ENCODE measurements at places on chromosomes 4 and X.

GRCh38 chr4:110062166-110062565, 136.2 kb downstream of the ELOVL6 start:
- DNase-seq, result no peak

GRCh38 chr4:7429601-7430078, 5.1 kb downstream of the PSAPL1 start:
- no peak for DNase-seq

- no peak for DNase-seq
Observed at GRCh38 chr4:122456231-122457116, at the start of gene IL2. IL2 (minus strand) TSS chr4:122456725; CDS start chr4:122456440, 285 bp downstream.

DNA sequence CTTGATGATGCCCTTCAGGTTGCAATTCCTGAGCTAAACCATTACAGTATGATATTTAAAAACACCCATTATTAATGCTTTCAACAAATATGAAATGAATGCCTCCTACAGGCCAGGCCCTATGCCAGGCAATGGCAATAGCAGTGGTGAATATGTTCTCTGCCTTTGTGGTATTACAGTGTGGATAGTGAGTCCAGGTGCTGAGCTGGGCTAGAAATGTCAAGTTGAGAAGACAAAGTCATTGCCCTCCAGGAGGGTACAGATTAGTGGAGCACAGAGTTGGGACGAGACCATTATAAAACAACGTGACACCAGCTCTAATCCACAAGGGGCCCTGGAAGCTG, 81.9 kb downstream of the RBM47 start:
- no peak for DNase-seq

GRCh38 chr4:76192236-76192635, 21.4 kb downstream of the SCARB2 start:
- DNase-seq, result no peak

DNA sequence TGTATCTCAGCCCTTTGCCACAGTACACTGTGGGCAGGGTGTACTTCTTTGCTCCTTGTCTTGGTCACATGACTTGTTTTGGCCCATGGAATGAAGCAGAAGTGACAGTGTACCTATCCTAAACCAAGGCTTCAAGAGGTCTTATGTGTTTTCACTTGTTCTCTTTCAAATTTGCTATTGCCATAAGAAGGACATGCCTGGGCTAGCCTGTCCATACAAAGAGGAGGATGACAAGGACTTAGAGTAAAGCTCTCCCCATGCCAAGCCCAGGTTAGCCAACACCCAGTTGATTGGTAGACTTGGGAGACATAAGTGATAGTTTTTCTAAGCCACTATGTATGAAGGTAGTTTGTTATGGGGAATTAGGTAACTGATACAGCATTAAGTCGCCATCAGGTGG, 141.1 kb upstream of the MID1 start:
- DNase-seq, result no peak

GRCh38 chr4:82261084-82261483, 112.7 kb downstream of the HNRNPD start:
- DNase-seq, result no peak

DNA sequence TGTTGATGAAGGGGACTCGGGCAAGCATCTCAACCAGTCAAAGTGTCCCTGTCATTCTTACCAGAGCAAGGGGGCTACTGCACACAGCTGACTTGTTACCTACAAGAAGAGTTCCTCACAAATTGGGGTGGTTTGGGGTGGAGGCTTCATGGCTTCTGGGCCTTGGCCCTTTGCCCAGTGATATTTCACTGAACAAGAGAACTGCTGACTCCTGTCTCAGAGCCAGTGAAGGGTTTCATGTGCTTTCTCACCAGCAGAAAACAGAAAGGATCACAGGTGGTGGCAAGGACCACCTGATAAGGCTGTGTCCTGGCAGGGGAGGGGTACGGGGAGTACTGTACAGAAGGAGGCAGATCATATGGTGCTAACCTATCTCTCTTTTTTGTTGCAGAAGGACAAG, 53.5 kb downstream of the DLG3 start:
- DNase-seq, result no peak

DNA sequence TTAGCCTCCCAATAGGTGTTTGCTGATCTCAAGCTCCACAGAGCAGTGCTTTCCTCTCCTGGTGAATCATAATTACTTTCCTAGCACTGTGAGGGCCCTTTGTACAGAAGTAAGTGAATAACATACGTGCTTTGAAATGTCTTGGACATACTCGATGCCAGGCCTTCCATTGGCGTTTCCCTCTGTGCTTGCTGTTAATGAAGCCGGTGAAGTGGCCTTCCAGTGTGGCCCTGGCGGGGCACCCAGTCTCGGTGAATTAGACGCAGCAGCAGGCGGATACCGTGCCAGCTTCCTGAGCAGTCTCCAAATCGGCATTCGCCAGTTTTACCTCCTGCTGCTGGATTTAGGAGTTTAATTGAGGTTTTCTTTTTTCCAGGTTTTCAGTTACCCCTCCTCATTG, 132.3 kb downstream of the HMX1 start:
- DNase-seq, result no peak

GRCh38 chrX:17601441-17602200, 135.7 kb upstream of the SCML1 start:
- no peak for DNase-seq

GRCh38 chr4:71689822-71690221, 94.1 kb downstream of the GC start:
- DNase-seq, result no peak

All from HCEC 1CT (cell line).